ENCODE measurements at places on chromosomes 16 and 17.

DNA sequence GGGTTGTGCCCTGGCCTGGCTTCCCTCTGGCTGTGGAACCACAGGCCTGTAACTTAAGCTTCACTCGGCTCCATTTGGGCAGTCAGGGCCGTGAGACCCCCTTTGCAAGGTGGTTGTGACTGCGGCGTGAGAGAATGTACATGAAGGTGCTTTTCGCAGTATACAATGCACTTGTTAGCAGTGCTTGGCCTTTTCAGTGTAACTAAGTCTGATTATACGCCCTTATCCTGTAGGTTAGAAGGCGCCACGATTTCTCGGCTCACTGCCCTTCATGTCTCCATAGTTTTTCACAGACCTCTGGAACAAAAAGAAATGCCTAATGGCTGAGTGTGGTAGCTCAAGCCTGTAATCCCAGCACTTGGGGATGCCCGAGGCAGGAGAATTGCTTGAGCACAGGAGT is 13.3 kb downstream of the SAP30BP start:
- DNase-seq, result no peak

- no peak for DNase-seq
Observed at GRCh38 chr17:65545705-65546523, 15.5 kb downstream of the AXIN2 start.

GRCh38 chr16:25093208-25094061 is 18.1 kb upstream of the LCMT1 start:
- no peak for DNase-seq

DNA sequence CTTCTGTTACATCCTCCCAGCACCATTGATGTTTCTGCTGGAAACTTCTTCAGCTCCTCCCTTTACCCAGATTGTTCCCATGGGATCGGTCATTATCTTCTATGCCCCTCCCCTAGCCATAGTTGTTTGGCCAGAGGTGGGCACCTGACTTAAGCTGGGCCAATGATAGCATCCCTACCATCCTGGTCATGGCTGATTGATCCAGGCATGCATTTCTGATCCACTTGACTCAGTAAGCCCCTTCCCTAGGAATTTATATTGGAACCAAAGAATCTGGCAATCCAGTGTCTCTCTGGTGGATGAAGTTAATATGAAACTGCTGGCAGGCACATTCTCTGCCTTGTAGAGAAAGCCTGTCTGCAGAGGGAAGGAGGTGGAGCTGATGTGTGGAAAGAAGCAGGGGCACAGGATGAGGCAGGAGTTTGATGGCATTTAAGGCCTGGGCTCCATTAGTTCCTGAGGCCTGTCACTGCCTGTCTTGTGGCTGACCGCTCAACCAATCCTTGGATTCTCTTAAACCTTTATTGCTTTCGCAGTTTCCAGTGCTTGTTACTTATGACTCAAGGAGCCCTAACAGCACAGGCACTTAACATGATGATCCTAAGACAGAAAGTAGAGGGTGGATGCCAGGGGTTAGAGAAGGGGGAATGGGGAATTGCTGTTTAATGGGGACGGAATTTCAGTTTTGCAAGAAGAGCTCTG is 152.4 kb downstream of the ABCC12 start:
- DNase-seq, result no peak

DNA sequence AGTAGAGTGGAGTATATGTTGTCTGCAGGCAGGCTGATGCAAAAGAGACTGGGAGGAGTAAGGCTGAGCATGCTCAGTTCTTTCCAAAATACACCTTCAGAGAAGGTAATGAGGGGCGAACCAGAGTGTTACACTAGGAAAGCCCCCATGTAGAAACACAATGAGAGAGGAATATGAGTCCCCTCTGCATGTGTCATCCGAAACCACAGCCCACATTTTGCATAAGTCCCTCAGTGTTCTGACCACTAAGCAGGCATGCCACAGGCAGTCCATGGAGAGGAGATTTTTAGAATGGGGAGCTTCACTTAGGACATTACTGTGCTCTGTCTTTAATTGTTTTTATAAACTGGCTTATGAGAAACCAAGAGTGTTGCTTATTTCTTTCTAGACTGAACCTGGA is 32.0 kb downstream of the SLC6A2 start:
- no peak for DNase-seq

DNA sequence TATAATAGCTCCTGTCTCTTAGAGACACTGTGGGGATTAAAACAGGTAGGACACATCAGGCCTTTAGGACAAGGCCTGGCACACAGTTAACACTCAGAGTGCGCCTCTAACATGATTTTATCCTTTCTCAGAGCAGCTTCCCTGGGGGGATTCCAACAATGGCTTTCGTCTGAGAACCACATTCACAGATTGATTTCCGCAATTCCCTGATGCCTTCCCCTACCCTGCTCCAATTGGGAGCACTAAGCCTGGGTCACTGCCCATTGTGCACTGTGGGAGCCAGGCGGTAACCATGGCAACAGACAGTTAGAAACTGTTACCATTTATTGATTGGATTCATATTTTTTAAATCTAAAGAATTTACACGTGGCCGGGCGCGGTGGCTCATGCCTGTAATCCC is 5.9 kb upstream of the ALKBH5 start:
- no peak for DNase-seq

GRCh38 chr16:1050516-1050915 is 22.0 kb upstream of the SSTR5 start:
- DNase-seq, result no peak

GRCh38 chr16:87764600-87765472 is 950 bp downstream of the KLHDC4 start:
- no peak for DNase-seq

DNA sequence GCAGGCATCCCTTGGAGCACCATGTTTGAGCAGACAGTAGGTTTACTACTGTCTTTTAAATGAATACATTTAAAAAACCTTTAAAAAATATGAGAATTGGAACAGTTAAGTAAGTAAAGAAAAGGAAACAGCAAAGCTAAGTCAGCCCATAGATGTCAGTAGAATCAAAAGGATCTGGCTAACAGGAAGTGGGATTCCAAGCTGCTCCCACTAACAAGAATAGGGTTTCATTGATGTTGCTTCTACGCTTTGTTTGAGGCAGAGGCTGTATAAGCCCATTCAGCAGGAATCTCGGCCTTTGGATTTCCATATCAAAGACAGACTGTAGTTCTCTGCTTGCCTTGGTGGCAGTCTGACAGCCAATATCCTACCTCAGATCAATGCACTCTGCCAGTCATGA is 122.9 kb upstream of the ELAC2 start:
- no peak for DNase-seq

GRCh38 chr17:44112284-44113280 is 10.9 kb downstream of the HDAC5 start:
- no peak for DNase-seq

DNA sequence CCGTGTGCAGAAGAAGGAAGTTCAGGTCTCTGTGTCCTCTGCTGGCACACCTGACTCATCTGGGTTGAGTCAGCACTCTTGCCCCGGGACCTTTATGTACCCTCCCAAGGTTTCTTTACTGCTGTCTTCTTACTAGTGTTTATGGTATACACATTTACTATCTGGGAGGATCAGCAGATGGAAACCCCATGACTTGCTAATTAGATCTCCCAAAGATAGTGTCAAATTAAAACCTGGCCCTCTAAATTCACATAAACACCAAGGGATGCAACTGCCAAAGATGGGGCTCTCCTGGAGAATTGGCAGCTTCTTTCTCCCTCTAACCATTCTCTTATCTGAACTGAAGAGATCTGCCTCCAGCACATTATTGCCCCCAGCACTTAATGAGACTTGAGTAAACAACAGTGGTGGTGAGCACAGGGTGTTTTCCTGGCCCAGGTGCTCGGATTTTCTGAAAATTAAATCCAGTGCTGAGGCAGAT is 718.1 kb upstream of the SOX9 start:
- DNase-seq, result no peak

- no peak for DNase-seq
Observed at GRCh38 chr17:81200695-81201580, 21.8 kb downstream of the CEP131 start.

DNA sequence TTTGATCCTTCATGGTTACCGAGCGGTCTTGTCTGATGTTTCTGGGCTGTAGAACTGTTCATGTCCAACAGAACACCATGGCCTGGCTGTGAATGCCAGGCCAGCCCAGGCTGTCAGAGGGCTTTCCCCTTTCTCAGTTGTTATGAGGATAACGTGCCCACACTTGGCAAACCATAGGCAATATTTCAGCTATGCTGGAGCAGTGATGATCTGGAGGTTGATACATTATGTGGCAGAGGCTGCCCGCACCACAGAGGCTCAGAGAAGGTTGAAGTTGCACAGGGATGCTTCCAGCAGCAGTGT is 92.9 kb downstream of the C16orf78 start:
- DNase-seq, result no peak

GRCh38 chr17:81808778-81809555 is 5.0 kb downstream of the GCGR start:
- DNase-seq, result no peak

DNA sequence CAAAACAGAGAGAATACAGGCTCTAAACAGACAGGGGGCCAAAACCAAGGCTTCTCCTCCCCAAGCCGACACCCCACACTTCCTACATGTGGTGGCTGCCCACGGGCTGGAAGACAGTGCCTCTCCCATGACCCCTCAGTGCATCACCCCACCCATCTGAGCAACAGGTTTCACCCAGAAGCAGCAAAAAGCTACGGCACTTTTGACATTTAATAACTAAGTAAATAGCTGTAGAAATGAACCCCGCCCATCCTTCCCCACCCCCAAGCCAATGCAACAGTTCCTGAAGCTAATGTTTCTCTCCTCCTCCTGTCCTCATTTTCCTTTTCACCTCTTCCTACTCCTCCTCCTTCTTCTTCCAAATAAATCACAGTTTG is 9.9 kb upstream of the SOX9 start:
- DNase-seq, result no peak

GRCh38 chr17:70314506-70314905 is 145.2 kb downstream of the KCNJ2 start:
- DNase-seq, result no peak

DNA sequence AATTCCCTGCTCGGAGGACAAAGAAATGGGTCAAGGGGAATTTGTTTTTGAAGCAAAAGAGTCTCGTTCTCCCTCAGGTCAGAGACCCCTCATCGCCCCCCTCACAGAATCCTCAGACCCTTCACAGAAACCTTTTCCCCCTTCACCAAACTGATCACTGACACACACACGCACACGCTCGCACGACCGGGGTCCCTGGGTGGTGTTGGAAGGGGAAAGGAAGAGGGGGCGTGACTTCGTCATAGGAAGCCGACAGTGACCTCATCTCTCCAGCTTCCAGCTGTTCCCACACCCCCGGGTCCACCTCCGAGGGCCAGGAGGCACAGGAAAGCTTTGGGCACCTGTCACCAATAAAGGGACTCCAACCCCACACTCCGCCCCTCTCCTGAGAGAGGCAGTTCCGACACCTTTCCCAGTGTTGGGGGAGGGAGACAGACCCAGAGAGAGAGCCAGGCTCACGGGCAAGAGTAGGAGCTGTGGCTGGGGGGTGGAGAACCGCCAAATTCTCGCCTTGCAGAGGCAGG is 1.2 kb downstream of the ASGR1 start:
- no peak for DNase-seq

DNA sequence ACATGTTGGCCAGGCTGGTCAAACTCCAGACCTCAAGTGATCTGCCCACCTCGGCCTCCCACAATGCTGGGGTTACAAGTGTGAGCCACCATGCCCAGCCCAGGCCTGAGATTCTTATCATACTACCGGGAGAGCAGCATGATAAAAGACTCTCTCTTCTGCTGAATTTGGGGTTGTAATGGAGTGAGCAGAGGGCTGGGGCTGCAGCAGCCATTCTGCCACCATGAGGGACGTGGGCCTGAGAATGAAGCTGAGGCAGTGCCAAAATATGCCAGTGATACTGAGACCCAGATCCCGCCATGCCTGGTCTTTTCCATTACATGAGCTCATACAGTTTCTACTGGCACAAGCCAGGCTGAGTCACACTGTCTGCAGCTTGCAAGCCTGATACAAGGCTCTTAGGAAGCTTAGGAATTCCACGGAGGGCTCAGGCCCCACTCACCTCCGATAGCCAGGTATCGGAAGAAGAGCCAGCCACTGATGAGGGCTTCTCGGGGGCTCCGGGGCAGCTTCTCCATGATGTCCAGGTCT is 19.6 kb upstream of the P2RX1 start:
- DNase-seq, result no peak

GRCh38 chr16:2511128-2511800 is 2.5 kb upstream of the ATP6V0C start:
- no peak for DNase-seq

GRCh38 chr16:19484096-19484495 is 37.8 kb downstream of the GDE1 start:
- no peak for DNase-seq

DNA sequence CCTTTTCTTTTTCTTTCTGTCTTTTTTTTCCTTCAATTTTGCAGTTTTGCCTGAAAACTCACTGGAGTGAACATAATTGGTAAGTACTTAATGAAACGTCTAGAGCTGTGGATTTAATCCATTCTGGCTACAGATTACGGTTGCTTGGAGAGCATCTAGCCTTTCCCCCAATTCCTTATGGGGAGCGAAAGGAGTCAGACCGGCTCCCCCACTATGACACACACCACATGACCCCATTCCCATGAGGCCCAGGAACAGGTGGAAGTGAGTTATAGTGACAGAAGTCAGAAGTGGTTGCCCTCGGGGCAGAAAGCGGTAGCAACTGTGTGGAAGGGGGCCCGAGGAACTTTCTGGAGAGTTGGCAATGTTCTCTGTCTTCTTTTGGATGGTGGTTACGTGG is 41.2 kb downstream of the EMP2 start:
- DNase-seq, result no peak

DNA sequence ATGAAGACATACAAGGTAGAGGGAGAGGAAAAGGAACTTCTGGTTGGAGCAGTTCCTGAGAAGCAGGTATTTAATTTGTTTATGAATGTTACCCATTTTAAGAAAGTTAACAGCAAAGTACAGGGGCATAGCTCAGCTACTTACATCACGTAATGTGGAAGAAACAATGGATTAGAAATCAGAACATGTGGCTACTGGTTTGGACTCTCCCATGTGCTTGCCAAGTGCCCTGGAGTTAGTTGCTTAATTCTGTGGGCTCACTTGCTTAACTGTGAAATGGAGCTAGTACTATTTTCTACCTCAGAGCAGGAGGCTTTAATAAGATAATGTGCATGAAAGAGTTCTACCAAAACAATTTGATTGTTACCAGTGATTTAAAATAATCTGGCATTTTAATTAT is 27.3 kb downstream of the RSPRY1 start:
- DNase-seq, result no peak

DNA sequence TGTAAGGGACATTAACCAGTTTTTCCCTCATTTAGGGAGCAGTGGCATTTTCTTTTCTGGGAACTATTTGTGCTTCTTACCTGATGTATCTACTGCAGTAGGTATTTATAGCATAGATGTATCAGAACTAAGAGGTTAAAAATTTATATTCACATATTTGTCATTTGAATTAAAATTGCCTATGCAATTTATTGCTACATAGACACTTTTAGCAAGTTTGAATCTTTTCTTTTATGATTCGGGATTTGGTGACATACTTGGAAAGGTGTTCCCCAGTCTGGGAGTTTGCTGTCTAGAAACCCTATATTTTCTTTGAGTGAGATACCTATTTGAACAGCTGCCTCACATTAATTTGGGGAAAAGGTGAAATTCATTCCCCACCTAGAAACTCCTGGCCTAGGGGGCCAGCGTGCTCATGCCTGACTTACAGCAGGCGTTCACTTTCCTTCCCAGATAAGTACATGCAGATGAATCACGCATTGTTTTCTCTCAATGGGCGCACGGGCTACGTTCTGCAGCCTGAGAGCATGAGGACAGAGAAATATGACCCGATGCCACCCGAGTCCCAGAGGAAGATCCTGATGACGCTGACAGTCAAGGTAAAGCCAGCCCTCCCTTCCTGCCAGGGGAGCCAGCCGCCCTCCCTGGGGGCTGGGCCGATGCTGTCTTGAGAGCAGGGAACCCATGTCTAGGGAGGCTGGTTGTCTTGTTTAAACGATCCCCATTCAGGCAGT is 73.8 kb downstream of the SDR42E1 start:
- no peak for DNase-seq
